ENCODE measurements at places on chromosomes 12 and 14.

DNA sequence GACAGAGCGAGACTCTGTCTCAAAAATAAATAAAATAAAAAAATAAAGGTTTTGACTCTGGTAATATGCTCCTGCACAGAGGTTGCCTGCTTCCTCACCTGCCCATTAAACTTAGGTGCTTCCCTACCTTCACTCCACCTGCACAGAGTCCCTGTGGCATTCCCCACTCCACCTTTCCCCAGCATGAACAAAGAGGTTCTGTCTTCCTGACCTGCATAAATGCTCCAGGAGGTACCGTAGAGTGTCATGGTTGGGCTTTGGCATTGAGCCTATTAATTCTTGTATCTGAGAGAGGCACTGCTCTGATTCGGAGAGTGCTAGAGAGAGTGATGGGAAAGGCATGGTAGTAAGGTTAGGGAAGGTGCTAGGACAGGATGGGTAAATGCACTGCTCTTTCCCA is 6.3 kb downstream of the ARHGAP9 start:
- no peak overlapping the region for H3K4me3 ChIP-seq
- no peaks in the 10 kb centered on the region for H3K4me1 ChIP-seq
- no peak overlapping the region for H3K27ac ChIP-seq
- peaks cover 76% of the 10 kb centered on the region for H3K27me3 ChIP-seq

DNA sequence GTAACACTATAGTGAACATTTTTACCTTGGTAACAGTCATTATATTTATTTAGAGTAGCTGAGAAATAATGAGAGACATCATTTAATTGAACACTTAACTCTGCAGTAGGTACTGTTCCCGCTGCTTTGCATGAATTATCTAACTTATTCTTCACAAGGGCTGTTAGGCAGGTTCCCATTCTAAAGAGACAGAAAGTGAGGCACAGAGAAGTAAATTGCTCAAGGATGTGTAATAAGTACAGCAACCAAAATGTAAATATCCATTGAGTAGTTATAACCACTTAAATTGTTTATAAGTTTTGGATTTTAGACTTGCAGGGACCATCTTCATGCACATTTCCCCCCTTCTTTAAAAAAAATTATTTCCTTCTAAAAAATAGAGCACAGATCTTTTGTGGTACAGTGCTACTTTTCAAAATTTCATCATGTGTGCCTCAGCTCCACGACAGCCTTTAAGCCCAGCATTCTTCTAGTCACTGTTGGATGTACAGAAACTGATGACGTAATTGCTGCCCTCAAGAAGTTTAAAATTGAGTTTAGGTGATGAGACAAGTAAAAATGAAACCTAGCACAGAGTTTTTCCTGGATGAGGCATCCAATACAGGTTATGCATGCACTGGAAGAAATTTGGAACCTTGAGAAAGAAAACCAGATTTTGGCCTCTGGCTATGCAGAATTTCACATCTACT is 6.0 kb upstream of the MANSC4 start:
- H3K27me3 ChIP-seq: no peaks in the 10 kb centered on the region
- H3K36me3 ChIP-seq: peaks cover 12% of the 10 kb centered on the region

GRCh38 chr12:32566663-32567295 is 112.3 kb upstream of the DNM1L start:
- no peak overlapping the region for H3K27ac ChIP-seq
- H3K27me3 ChIP-seq: no peaks in the 10 kb centered on the region
- H3K4me1 ChIP-seq: peaks cover 24% of the 10 kb centered on the region
- no peaks in the 10 kb centered on the region for H3K36me3 ChIP-seq
- no peak for DNase-seq

- no peaks in the 10 kb centered on the region for H3K27me3 ChIP-seq
- peak overlapping the region; percentile 20 for H3K27ac ChIP-seq
- H3K4me3 ChIP-seq: no peak overlapping the region
- DNase-seq: peak; percentile 57
- peaks cover 9% of the 10 kb centered on the region for H3K36me3 ChIP-seq
These were observed 27.2 kb upstream of the MLXIP start for GRCh38 chr12:122051231-122051876.

- DNase-seq: no peak
- no peaks in the 10 kb centered on the region for H3K27me3 ChIP-seq
- H3K4me1 ChIP-seq: peaks cover 21% of the 10 kb centered on the region
These were observed 4.9 kb downstream of the PCBP2 start for GRCh38 chr12:53456654-53457366.

DNA sequence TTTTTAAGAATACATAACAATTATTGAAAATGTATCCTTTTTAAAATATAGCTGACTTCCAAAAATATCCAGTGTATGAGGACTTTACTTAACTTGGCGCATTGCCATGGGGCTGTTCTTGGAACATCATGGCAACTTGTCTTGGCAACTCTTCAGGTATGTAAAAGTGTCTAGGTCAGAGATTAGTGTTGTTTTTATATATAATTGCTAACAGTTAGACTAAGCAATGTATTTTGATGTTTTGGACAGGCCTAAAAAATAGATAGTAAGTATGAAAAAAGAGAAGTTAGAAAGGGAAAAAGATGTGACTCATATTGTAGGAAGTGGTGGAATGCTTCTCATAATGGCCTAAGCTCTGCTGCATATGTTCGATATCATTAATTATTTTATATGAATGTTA is 70.9 kb downstream of the MON2 start:
- DNase-seq: no peak
- no peak overlapping the region for H3K4me3 ChIP-seq
- no peak overlapping the region for H3K27ac ChIP-seq
- peaks cover 24% of the 10 kb centered on the region for H3K36me3 ChIP-seq
- H3K4me1 ChIP-seq: peaks cover 11% of the 10 kb centered on the region

DNA sequence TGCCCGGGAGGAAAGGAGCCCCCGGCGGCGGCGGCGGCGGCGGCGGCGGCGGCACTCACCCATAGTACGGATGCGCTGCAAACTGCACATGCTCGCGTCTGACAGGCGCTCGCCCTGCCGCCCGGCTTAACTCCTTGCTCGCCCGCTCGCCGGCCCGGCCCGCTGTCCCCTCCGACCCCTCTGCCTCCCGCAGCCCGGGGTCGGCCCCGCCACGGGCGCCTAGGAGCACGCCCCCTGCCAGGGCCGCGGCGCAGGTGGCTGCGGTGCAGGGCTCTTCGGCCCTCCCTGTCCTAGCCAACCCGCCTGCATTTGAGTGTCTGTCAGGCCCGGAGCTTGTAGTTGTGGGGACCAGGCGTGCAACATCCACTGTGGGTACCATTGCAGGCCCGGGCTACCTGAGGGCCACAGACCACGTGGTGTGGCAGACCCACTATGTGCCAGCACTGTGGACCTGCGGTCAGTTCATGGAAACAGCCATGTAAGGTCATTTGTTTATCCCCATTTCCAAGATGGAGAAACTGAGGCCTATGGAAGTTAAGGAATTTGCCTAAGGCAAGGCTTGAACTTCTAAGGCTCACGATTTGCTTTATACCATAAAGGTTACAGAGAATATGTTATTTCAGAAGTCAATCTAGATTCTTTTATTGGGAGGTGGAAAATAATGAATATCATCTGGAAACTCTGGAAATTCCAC is 17.6 kb upstream of the PLEKHH1 start:
- H3K27me3 ChIP-seq: peaks cover 51% of the 10 kb centered on the region
- no peak overlapping the region for H3K27ac ChIP-seq
- H3K4me3 ChIP-seq: peak overlapping the region; percentile 84
- H3K36me3 ChIP-seq: no peaks in the 10 kb centered on the region
- H3K4me1 ChIP-seq: peaks cover 4% of the 10 kb centered on the region

DNA sequence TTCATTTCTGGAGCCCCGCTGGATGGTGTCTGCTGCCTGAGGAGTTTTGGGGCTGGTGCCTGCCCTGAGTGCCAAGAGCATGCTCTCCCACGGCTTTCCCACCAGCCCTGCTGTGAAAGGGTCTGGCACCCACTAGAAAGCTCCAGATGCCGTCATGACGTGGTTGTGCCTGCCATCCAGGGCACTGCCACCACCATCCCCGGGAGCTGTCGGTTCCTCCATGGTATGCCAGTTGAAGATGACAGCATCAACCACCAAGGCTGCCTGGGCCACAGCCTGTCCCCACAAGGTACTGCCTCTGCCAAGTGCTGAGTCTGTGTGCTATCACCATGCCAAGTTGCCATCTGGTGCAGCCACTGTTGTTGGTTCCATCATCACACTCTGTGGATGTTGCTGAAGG is 85.9 kb downstream of the TTC8 start:
- no peaks in the 10 kb centered on the region for H3K36me3 ChIP-seq
- H3K27ac ChIP-seq: no peak overlapping the region
- no peaks in the 10 kb centered on the region for H3K27me3 ChIP-seq

DNA sequence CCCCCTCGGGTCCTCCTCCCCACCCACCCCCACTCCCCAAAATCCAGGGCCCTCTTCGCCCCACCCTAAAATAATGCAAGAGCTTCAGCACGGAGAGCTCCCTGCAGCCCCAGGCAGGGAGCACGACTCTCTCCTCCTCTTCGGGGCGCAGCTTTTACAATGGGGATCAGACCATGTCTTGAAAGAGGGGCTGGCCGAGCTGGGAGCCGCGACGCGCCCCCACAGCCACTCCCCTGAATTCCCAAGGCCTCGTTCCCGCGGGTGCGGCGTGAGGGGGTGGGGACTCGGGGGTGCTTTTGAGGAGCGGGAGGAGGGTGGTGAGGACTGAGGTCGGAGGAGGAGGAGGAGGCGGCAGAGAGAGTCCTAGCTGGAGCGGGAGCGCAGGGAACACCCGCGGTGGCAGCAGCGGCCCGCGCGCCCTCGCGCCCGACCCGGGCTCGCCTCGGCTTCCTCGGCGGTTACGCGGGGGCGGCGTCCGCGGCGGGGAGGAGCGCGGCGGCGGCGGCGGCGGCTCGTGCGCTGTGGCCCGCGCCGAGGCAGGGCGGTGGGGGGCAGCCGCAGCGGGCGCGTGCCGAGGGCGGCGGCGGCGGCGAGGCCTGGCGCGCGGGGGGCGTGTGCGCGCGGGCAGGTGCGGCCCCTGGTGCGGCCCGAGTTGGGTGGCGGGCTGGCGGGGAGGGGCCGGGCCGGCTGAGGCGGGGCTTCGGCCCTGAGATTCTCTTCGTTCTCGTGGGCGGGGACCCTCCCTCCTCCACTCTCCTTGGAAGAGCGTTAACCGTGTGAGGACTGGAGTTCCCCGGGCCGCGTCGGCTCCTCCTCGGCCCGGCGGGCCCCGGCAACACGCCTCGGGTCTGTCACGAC is at the start of gene ANKS1B:
Gene ANKS1B, minus strand, starts transcription at position 666 of the 858 bp plus-strand sequence. CDS start 699 bp downstream, outside the sequence.
- H3K36me3 ChIP-seq: no peaks in the 10 kb centered on the region
- peaks cover 29% of the 10 kb centered on the region for H3K27me3 ChIP-seq
- DNase-seq: peak; percentile 92
- peak within 1 kb of the TSS; percentile 71 for H3K4me3 ChIP-seq
- H3K4me1 ChIP-seq: peaks cover 5% of the 10 kb centered on the region

DNA sequence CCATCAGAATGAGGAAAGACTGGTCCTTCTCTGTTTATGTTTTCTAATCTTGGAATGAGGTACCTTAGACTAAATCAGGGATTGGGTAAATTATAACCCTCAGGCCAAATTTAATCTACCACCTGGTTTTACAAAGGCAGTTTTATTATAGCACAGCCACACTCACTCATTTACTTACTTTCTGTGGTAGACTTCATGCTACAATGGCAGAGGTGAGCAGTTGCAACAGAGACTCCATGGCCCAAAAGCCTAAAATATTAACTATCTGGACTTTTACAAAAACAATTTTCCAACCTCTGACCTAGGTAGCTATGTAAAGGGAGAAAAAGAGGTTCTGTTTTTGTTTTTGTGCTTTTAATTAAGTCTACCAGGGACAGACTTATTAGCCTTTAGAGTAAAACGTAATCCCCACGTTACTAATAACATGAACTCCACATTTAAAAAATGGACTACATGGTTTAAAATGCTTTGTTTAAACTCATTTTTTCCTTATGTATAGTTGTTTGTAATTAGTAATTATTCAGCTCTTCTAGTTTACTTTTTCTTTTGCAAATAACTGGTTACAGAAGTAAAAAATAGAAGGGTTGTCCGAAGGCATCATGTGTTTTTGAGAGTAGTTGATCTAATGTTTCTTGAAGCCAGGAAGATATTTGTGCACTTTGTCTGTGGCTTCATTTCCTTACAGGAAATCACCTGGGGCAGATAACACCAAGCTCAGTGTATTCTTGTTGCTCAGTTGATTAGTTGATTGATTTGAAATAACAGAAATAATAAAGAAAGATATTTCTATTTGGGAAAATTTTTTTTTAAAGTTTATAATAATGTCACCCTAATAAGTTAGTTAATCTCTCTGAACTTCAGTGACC is 57.6 kb upstream of the ATP2B1 start:
- no peaks in the 10 kb centered on the region for H3K27me3 ChIP-seq
- DNase-seq: no peak
- H3K36me3 ChIP-seq: no peaks in the 10 kb centered on the region
- peaks cover 15% of the 10 kb centered on the region for H3K4me1 ChIP-seq
- H3K27ac ChIP-seq: no peak overlapping the region
- no peak overlapping the region for H3K4me3 ChIP-seq

DNA sequence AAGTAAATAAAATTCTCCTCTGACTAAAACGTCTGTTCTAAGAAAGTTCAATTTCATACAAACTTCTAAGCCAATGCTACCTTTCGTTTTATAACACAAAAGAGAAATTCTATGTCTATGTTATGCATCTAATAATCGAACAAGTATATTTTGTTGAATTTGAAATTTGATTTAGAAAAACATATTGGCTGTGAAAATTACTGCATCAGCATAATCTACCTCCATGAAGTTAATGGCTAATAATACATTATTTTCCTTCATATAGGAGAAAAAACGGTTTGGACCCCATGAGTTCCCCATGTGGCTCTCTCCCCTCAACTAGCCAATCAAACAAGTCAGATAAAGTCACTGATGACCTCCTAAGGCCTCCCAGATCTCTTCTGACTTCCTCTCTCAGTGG is 106.5 kb downstream of the KCNH5 start:
- no peaks in the 10 kb centered on the region for H3K36me3 ChIP-seq
- no peak for DNase-seq
- no peaks in the 10 kb centered on the region for H3K27me3 ChIP-seq
- H3K4me3 ChIP-seq: no peak overlapping the region
- H3K27ac ChIP-seq: no peak overlapping the region

- H3K36me3 ChIP-seq: no peaks in the 10 kb centered on the region
- peaks cover 4% of the 10 kb centered on the region for H3K27me3 ChIP-seq
- DNase-seq: no peak
These were observed 2.8 kb downstream of the LRRC74A start for GRCh38 chr14:76829013-76829365.

GRCh38 chr12:31967539-31967938 is 8.3 kb downstream of the RESF1 start:
- no peak overlapping the region for H3K4me3 ChIP-seq
- H3K36me3 ChIP-seq: no peaks in the 10 kb centered on the region
- H3K27me3 ChIP-seq: no peaks in the 10 kb centered on the region

DNA sequence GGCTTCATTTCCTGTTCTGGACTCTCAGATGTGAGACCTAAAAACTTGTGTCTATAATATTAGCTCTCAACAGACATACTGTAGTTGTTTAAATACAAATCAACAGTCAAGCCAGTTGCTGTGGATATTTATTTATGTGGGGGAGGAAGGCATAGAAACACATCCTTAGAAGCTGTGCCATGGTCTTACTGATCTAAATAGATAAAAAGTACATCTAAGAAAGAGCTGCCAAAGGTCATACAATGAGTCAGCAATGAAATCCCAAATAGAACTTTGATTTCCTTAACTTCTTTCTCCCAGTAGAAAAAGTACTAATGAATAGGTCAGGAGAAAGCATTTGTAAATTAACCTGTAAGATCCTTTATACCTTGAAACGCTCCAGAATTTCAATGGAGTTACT is 185.1 kb downstream of the AKAP6 start:
- H3K36me3 ChIP-seq: no peaks in the 10 kb centered on the region
- DNase-seq: no peak
- no peak overlapping the region for H3K4me3 ChIP-seq
- no peak overlapping the region for H3K27ac ChIP-seq
- peaks cover 4% of the 10 kb centered on the region for H3K27me3 ChIP-seq
- H3K4me1 ChIP-seq: peaks cover 29% of the 10 kb centered on the region

- H3K27ac ChIP-seq: no peak overlapping the region
- H3K36me3 ChIP-seq: no peaks in the 10 kb centered on the region
- H3K27me3 ChIP-seq: peaks cover 22% of the 10 kb centered on the region
- DNase-seq: no peak
- H3K4me3 ChIP-seq: no peak overlapping the region
These were observed 12.4 kb upstream of the SYNDIG1L start for GRCh38 chr14:74438351-74438915.

GRCh38 chr14:51277753-51278415 is 37.8 kb downstream of the TMX1 start:
- no peaks in the 10 kb centered on the region for H3K27me3 ChIP-seq

Data from osteoblast (primary cell).